ENCODE measurements at places on chromosomes 3 and 15.

GRCh38 chr3:14343338-14344112 lies 58.9 kb upstream of the SLC6A6 start:
- no peak for DNase-seq

DNA sequence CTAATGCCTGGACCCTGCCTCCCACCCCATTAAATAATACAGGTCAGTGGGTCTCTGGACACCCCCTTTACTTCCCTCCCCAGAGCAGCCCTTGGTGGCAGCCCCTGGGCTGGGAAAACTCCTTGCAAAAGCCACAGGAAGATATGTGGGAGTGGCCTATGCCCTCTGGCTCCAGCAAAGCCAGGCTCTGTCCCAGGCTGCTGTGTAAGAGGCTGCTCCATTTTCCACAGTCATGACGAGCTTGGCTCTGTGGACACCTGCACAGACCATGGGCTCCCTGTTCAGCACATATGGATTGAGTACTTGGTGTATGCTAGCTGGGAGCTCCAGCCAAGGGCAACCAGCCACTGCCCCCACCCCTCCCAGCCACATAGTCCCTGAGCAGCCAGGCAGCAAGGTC lies 13.0 kb downstream of the CACNA2D2 start:
- no peak for DNase-seq

DNA sequence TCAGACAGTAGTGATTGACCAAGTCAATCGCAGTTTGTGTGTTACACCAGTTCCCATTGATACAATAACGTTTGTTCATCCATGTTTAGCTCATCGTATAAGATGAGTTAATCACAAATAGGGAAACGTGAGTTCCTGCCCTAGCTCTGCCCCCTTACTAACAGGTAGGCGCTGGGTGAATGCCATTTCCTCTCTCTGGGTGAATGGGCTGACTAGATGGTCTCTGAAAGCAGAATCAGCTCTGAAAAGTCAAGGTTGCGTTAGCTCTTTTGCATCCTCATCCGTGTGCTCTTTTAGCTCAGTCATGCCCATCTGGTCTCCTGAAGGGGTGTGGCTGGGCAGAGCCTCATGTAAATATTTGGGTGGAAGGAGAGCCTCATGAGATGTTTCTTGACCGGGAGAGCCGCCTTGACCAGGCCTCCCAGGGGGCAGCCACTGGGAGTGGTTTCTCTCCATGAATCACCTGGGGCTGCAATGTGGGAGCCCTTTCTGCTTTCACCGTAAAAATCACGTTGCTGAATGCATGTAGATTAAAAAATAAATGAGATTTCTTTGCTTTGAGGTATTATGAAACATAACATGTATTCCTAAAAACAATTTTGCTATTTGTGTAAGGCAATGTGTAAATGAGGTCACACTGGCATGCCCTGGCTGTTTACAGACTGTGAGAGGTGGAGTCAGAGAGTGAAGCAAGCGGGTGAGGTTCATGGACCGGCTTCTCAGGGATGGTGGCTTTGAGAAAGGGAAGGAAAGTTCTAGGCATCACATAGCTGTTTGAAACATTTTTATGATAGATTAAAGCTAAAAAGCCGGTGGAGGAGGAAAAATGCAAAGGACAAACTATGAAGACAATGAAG lies 108.4 kb upstream of the RASGRP1 start:
- DNase-seq, result no peak

DNA sequence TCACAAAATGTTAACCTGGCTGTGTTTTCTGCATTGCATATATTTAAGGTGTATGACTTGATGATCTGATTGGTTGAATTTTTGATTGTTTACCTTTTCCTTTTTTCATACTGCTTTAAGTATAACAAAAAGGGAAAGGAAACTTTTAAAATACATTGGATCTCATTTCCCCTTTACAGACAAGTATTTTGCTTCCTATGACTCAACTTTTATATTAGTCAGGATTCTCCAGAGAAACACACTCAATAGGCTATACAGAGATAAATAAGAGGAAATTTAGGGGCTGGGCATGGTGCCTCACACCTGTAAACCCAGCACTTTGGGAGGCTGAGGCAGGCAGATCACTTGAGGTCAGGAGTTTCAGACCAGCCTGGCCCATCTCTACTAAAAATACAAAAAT lies 205.8 kb downstream of the TJP1 start:
- no peak for DNase-seq
